HFFc6 (cell line): ENCODE measurements at places on chromosomes 1 and 21. TPM values are rescaled to one million over a fixed set of nuclear protein-coding genes. Genes with fewer than 3 reads are reported as not detected.

Gene CR2
- not detected in 3 replicates for total RNA-seq

Gene ANKRD45
- total RNA-seq, result 0.39 TPM in 1 of 3 replicates, not detected in the others

Gene UTP25
- total RNA-seq, result 8.1 to 18.3 TPM (median 9.6 TPM) in 3 replicates

GRCh38 chr1:201625851-201626251 is 86.9 kb downstream of the NAV1 start:
- DNase-seq, result no peak

DNA sequence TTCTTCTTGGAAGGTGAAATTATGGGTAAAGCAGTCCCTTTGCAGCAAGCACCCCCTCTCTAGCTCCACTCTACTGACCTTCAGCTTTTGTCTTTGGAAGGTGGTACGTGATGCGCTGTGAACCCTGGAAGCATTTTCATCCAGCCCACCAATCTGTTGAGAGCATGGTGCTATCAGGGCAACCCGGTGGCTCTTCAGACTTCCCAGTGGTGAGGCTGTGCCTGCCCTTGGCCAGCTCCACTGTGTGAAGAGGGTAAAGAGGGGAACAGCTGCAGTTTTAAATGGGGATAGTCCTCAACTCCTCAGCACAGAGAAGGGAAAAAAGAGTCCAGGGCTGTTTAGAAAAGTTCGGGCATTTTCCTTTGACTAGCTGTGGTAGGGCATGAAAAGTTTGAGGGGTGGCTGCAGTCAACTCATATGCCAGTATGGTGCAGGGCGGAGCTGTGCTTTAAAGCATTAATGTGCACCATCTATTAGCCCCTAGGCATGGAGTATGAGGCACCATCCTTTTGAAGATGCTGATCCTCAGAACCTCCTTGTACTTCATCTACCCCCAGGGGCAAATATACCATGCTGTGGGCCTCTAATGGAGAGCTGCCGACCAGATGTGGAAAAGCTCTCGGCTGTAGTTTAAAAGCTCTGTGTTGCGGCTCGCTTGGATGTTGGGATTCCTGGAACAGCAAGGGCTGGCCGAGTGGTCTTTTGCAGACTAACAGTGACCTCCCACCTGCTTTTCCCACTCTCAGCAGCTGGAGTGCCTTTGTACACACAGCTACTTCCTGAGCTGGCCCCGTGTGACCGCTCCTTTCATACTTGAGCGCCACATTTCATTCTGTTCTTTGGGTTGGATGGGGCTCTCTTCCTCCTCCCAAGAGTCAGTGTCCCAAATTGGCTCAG is 123.0 kb downstream of the PEX14 start:
- DNase-seq, result no peak

- no peak for DNase-seq
These were observed 56.6 kb upstream of the C1orf174 start for GRCh38 chr1:3956527-3957170.

GRCh38 chr21:36004441-36004840 is 55.9 kb downstream of the SETD4 start:
- DNase-seq, result peak; percentile 15

GRCh38 chr1:53135735-53136114 is 6.7 kb downstream of the SLC1A7 start:
- peak; percentile 60 for DNase-seq

DNA sequence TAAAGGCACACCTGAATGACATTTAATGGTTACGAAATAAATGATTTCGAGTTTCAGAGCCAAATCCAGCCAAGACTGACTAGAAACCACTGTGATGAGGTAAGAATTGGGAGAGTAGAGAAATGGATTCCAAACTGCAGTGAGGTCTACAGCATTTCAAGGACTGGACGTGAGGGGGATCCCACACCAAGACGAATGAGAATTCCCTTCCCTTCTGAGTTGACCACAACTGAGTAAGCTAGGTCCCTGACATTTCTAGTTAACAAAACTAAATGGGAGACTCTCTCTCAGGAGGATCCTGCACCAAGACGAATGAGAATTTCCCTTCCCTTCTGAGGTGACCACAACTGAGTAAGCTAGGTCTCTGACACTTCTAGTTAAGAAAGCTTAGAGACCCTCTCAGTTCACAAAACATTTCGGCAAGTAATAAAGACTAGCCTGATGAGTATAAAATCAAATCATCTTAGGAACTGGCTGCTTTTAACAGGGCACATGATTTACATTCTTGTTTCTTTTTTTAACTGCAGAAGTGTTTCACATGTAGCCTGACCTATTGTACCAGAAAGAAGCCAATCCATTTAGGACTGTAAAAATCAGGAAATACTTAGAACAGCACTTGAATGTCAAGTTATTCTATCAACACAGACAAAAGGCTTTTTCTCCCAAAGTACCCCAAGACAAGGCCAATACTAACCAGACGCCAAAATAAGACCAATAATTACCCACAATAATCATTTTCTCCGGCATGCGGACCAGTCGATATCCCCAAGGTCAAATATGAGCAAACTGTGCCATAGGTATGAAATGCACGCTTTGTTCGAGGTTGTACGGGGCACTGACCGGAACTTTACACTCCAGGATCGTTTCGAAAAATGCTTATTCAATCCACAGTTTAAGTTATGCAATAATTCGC is 1.4 kb upstream of the SPATA1 start:
- peak; percentile 48 for DNase-seq

GRCh38 chr1:224494343-224494742 is 59.7 kb upstream of the WDR26 start:
- DNase-seq, result no peak
